ENCODE measurements at places on chromosomes 7 and 10.

DNA sequence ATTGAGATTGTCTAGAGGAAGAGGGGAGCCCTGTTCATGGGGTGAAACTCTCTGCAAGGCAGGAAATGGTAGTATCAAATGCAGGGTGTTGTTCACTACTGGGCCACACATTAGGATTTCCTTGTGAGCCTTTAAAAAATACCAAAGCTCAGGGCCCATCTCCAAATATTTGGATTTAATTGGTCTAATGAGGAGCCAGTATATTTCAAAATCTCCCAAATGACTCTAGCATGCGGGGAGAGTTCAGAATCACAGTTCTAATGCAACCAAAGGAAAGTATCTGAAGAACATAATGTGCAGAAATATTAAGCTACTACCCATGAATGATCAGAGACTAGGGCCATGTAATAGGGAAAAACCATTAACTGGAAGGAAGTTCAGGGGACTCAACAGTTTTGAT lies 27.3 kb downstream of the JCAD start:
- no peak overlapping the region for H3K27ac ChIP-seq
- peaks cover 40% of the 10 kb centered on the region for H3K4me1 ChIP-seq
- H3K27me3 ChIP-seq: peaks cover 55% of the 10 kb centered on the region
- H3K36me3 ChIP-seq: peaks cover 6% of the 10 kb centered on the region

DNA sequence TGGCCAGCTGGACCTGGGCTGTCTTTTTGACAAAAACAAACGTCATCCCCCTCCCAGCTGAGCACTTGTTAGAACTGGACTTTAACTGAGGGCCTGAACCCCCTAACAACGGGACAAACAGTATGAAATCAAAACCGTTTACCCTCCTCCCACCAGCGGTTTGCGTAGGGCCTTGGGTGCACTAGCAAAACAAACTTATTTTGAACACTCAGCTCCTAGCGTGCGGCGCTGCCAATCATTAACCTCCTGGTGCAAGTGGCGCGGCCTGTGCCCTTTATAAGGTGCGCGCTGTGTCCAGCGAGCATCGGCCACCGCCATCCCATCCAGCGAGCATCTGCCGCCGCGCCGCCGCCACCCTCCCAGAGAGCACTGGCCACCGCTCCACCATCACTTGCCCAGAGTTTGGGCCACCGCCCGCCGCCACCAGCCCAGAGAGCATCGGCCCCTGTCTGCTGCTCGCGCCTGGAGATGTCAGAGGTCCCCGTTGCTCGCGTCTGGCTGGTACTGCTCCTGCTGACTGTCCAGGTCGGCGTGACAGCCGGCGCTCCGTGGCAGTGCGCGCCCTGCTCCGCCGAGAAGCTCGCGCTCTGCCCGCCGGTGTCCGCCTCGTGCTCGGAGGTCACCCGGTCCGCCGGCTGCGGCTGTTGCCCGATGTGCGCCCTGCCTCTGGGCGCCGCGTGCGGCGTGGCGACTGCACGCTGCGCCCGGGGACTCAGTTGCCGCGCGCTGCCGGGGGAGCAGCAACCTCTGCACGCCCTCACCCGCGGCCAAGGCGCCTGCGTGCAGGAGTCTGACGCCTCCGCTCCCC lies at the start of gene IGFBP1:
IGFBP1 (plus strand) TSS at position 304 of the 808 bp plus-strand sequence; CDS start at position 469, 165 bp downstream.
- no peak within 1 kb of the TSS for H3K27ac ChIP-seq
- peaks cover 2% of the 10 kb centered on the region for H3K36me3 ChIP-seq
- H3K4me3 ChIP-seq: no peak within 1 kb of the TSS
- H3K4me1 ChIP-seq: no peaks in the 10 kb centered on the region
- H3K27me3 ChIP-seq: peaks cover 89% of the 10 kb centered on the region
- no peak for DNase-seq

- no peaks in the 10 kb centered on the region for H3K27me3 ChIP-seq
- no peak overlapping the region for H3K27ac ChIP-seq
- H3K36me3 ChIP-seq: no peaks in the 10 kb centered on the region
- no peak overlapping the region for H3K4me3 ChIP-seq
These were observed 643.7 kb downstream of the INHBA start for GRCh38 chr7:41058986-41059741.

DNA sequence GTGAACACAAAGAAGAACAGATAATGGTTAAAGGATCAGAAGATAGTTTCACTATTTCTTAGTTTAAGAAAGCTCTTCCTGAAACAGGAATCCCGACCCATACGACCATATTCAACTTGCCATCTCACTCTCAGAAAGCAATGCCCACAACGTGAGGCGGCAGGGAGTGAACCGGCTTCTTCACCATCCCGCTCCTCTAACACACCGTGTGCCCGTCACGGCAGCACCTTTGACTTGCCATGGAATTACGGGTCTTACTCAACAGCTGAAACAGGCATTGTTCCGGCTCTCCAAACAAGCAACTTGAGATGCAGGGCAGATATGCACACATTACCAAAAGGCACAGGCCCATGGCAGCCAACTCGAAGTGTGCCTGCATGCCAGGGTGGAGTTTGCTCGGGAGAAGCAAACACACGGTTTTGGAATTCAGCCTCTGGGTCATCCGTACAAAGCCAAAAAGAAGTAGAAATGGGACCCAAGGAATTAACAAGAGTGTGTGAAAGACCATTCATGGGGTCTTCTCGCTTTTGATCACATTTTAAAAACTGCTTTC lies 293.6 kb downstream of the DNAJB6 start:
- H3K4me1 ChIP-seq: peaks cover 12% of the 10 kb centered on the region
- H3K27ac ChIP-seq: no peak overlapping the region
- no peak for DNase-seq
- H3K27me3 ChIP-seq: peaks cover 84% of the 10 kb centered on the region
- peaks cover 2% of the 10 kb centered on the region for H3K36me3 ChIP-seq
- H3K4me3 ChIP-seq: no peak overlapping the region

GRCh38 chr10:103493916-103494877 lies 692 bp downstream of the NEURL1 start:
- H3K4me1 ChIP-seq: peaks cover 20% of the 10 kb centered on the region
- no peak overlapping the region for H3K27ac ChIP-seq
- H3K4me3 ChIP-seq: peak overlapping the region; percentile 77

DNA sequence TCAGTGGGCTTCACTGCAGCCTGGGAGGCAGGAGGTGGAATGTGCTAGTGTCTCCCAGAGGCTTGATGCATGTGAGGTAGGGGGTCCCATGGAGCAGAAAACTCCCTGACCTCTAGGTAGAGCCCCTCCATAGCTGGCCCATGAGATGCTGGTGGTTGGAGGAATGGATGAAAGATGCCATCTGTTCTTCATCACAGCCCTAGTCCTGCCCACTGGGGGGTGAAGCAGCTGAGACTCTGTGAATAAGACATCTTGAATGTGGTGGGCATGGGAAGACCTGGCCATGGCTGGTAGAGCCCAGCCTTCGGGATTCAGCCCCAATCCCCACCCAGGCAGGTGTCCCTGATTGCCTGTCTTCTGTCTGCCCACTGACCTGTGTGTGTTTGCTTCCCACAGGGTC lies 92.5 kb downstream of the COL13A1 start:
- H3K36me3 ChIP-seq: no peaks in the 10 kb centered on the region
- no peaks in the 10 kb centered on the region for H3K27me3 ChIP-seq
- H3K27ac ChIP-seq: no peak overlapping the region

DNA sequence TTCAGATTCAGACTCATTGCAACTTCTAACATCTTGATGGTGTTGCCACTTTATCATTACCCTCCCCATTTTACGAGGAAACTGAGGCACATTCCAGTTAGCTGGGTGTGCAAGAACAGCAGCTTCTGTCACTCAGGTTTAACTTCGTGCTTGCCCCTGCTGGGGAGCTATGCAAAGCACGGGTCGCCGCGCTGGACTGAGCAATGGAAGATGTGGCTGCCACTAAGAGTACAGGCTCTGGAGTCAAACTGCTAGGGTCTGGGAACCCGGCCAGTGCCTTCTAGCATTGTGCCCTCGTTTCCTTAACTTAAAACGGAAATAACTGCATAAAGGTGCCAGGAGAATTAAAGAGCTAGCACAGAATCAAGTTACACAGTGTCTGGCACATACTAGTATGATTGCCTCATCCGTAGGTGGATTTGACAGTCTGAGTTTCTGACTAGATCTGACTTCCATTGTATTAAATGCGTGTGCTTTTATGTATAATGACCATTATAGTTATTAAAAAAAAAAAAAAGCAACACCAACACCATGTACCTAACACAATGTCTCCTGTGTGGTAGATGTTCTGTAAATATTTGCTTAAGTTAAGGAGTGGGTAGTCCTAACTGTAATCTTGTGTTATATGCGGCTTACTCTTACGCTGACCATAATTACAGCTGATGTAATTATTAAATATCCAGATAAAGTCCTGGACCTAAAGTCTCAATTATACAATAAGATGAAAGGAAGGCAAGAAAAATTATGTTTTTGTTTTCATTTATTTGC lies 842 bp downstream of the ZNF22 start:
- DNase-seq: peak; percentile 44
- H3K4me1 ChIP-seq: peaks cover 32% of the 10 kb centered on the region
- peaks cover 27% of the 10 kb centered on the region for H3K36me3 ChIP-seq

DNA sequence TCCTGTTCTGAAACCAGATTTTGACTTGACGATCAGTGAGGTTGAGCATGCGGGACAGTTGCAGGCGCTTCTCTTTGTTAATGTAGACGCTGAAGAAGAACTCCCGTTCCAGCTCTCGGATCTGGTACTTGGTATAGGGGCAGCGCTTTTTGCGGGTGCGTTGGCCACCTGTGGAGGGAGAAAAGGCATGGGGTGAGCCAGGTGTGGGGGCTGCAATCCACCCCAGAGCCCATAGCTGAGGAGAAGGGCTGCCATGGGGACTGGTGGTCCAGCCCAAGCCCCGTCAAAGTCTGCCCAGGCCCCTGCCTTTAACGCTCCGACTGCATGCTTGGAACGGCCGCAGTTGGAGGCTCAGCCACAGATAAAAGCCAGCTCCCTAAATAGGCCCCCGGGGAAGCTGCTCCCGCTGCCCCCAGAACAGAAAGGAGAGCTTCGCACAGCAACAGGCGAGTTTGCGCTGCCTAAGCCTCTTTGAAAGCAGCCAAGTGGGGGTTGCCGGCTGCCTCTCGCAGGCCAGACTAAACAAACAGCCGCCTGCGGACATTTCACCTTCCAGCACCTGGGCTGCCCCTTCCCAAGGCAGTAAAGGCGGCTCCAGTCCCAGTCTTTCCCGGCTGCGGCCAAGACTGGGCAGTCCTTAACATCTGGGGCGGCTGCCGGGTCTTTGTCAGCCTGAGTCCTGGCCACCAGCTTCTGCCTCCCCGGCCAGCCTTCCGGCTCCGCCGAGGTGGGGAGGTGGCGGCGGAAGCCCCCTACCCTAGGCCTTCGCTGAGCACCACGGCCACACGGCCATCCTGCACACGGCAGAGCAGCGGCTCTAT lies 2.0 kb downstream of the HOXA11 start:
- DNase-seq: no peak
- peaks cover 22% of the 10 kb centered on the region for H3K36me3 ChIP-seq
- H3K27ac ChIP-seq: no peak overlapping the region
- peaks cover 41% of the 10 kb centered on the region for H3K4me1 ChIP-seq

DNA sequence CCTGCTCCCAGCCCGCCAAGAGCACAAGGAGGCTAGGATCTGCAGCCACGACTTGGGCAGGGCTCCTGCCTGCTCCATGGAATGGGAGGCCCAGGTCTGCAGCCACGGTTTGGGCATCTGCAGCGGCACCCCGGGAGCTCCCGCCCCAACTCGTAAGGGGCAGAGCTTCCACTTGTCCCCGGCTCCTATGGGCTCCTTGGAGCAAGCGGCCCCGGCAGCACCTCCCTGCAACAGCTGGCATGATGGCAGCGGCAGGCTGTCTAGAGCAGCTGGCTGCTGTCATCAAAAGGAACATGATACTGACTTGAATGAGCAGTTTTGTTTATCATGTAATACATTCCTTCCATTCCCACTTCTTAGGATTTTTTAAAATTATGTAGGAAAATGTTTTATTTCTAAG lies 684.0 kb upstream of the FOXK1 start:
- H3K4me1 ChIP-seq: no peaks in the 10 kb centered on the region
- H3K4me3 ChIP-seq: no peak overlapping the region
- no peak for DNase-seq
- H3K36me3 ChIP-seq: no peaks in the 10 kb centered on the region

GRCh38 chr10:113899952-113900598 lies 45.6 kb downstream of the NHLRC2 start:
- H3K4me1 ChIP-seq: no peaks in the 10 kb centered on the region
- DNase-seq: no peak

- H3K4me1 ChIP-seq: peaks cover 23% of the 10 kb centered on the region
- DNase-seq: no peak
- H3K27me3 ChIP-seq: no peaks in the 10 kb centered on the region
These were observed 36.1 kb downstream of the BTRC start for GRCh38 chr10:101389986-101390531.

- H3K27me3 ChIP-seq: peaks cover 41% of the 10 kb centered on the region
- no peaks in the 10 kb centered on the region for H3K36me3 ChIP-seq
- no peaks in the 10 kb centered on the region for H3K4me1 ChIP-seq
- no peak for DNase-seq
- no peak overlapping the region for H3K4me3 ChIP-seq
- no peak overlapping the region for H3K27ac ChIP-seq
These were observed 19.5 kb downstream of the NRP1 start for GRCh38 chr10:33314811-33315561.

- H3K36me3 ChIP-seq: no peaks in the 10 kb centered on the region
- H3K27me3 ChIP-seq: no peaks in the 10 kb centered on the region
- H3K4me3 ChIP-seq: no peak overlapping the region
- no peaks in the 10 kb centered on the region for H3K4me1 ChIP-seq
These were observed 691.5 kb upstream of the SORCS1 start for GRCh38 chr10:107856047-107856315.

DNA sequence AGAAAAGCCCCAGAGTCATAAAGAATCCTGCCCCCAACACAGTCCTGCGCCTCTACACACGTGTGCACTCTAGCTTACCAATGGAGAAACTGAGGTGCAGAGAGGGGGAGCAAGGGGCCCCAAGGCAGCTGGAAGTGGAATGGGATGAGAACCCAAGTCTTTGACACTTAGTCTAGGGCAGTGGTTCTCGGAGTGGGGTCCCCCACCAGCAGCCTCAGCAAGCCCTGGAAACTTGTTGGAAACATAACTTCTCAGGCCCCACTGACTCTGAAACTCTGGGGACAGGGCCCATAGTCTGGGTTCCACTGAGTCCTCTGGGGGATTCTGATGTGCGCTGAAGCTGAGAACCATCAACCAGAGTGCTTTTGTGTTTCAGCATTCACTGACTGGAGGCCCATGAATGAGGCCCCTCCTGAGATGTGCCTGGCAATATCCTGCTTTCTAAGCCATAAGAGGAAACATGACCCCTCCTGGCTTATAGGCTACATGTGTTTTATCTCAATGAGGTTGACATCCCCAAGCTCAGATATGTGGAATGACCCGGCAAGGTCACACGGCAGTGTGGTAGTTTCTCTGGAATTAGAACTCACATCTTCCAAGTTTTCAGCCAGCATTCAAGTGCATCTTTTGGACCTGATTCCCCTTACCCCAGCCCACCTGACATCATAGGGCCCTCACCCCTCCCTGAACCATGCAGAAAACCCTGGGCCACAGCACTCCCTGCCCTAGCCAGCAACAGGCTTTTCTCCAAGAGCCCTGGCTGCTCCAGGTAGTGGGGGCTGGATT lies 147.3 kb upstream of the PCBD1 start:
- no peak for DNase-seq
- H3K4me1 ChIP-seq: no peaks in the 10 kb centered on the region
- H3K36me3 ChIP-seq: no peaks in the 10 kb centered on the region
- no peak overlapping the region for H3K4me3 ChIP-seq
- H3K27me3 ChIP-seq: no peaks in the 10 kb centered on the region

DNA sequence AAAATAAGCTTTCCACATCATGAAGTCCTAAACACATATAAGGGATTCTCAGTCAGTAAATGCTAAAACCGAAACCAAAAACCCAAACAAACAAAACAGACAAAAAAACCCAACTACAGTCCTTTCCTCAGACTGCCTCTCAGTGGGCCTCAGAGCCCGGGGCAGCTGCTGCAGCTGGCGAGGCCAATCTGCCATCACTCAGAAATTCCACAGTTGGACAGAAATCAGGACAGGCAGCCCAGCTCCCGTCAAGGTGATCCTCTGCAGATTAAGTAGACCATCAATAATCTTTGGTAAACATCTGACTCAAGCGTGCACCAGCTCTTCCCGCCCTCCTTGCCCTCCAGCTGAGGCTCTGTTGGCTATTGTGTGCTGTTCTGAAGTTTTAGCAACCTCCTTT lies 142.2 kb downstream of the ATXN7L1 start:
- H3K27ac ChIP-seq: no peak overlapping the region
- H3K27me3 ChIP-seq: no peaks in the 10 kb centered on the region
